Endothelial cell of umbilical vein (primary cell): ENCODE measurements at places on chromosomes 16 and 17. TPM values are rescaled to one million over a fixed set of nuclear protein-coding genes. Genes with fewer than 3 reads are reported as not detected.

Gene TEX14
- total RNA-seq: not detected in 2 replicates

Gene LRRC37A
- total RNA-seq: 0.88 and 4.0 TPM in 2 replicates

Gene SLC16A3
- total RNA-seq: 171 and 229 TPM in 2 replicates

Gene CASKIN2
- total RNA-seq: 34.6 and 37.6 TPM in 2 replicates

Gene STH
- not detected in 2 replicates for total RNA-seq

Gene CBFA2T3
- not detected in 2 replicates for total RNA-seq

Gene CACNG1
- total RNA-seq: not detected in 2 replicates
